Stimulated activated CD4-positive, alpha-beta T cell treated with anti-CD3 and anti-CD28 coated beads, TNF-alpha, amount 100 ng/mL, for 48 hours (primary cell): ENCODE measurements at places on chromosomes 1 and 21.

GRCh38 chr1:78168306-78168705, 122.5 kb downstream of the GIPC2 start:
- no peak for DNase-seq

DNA sequence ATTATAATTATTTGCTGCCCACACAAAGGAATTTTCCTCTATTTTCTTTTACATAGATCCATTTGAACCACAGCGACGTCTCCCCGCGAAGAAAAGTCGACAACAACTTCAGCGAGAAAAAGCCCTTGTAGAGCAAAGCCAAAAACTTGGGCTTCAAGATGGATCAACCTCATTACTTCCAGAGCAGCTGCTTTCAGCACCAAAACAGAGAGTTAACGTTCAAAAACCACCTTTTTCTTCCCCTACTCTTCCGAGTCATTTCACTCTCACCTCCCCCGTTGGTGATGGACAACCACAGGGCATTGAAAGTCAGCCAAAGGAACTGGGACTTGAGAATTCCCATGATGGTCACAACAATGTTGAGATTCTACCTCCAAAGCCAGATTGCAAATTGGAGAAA, 7.2 kb downstream of the GORAB start:
- DNase-seq: no peak

- no peak for DNase-seq
These were observed 10.6 kb upstream of the SLFNL1 start for GRCh38 chr1:41032147-41032546.

GRCh38 chr1:145729666-145730436, 10.6 kb downstream of the CD160 start:
- DNase-seq: no peak

- no peak for DNase-seq
These were observed 31.4 kb upstream of the MYOC start for GRCh38 chr1:171683870-171684269.

DNA sequence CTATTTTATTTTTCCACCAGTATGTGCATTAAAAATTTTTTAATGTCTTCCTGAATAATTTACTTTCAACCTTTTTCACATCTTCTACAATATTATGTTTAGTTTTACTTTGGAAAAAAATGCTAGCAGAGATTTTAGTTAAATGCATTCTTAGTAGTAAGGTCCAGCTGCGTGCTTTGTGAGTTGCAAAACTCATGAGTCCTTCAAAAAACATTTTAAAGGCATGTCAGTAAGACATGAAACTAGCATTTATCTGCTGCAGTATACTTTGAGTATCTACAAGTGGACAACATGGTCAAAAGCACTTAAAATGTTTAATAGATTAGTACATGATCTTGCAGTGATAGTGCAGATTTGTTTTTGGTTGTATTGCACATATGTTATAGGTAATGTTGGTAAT, 139.0 kb downstream of the HS2ST1 start:
- no peak for DNase-seq

- DNase-seq: no peak
These were observed 9.1 kb downstream of the SYTL1 start for GRCh38 chr1:27350663-27351540.

DNA sequence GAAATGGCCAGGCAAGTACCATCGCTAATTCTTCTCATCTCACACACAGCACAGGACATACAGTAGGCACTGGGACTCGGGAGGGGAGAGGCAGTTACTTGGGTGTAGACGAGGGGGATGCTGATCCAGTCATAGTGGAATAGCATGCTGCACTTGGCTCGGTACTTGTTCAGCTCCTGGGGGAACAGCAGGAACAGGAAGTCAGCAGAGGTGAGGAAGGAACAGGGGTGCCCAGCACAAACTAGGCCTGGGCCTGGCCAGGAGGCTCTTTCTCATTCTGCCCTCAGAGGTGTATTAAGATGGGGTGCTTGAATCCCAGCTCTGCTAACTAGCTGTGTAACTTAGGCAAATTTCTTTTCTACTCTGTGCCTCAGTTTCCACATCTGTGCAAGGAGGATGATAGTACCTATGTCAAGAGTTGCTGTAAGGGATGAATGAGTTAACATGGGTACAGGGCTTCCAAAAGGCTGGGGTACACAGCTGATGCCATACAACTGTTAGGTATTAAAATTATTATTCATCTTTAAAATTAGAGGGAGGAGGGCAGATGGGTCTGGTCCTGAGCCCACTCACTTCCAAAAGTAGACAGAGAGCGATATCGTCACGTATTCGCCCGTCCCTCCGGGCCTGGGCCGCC, 2.4 kb downstream of the BEST4 start:
- no peak for DNase-seq

GRCh38 chr1:64941461-64942117, 24.8 kb downstream of the JAK1 start:
- DNase-seq: no peak

GRCh38 chr1:188127507-188127906, 1298.8 kb downstream of the PLA2G4A start:
- no peak for DNase-seq

- no peak for DNase-seq
These were observed 2.9 kb downstream of the DDI2 start for GRCh38 chr1:15620155-15620545.

DNA sequence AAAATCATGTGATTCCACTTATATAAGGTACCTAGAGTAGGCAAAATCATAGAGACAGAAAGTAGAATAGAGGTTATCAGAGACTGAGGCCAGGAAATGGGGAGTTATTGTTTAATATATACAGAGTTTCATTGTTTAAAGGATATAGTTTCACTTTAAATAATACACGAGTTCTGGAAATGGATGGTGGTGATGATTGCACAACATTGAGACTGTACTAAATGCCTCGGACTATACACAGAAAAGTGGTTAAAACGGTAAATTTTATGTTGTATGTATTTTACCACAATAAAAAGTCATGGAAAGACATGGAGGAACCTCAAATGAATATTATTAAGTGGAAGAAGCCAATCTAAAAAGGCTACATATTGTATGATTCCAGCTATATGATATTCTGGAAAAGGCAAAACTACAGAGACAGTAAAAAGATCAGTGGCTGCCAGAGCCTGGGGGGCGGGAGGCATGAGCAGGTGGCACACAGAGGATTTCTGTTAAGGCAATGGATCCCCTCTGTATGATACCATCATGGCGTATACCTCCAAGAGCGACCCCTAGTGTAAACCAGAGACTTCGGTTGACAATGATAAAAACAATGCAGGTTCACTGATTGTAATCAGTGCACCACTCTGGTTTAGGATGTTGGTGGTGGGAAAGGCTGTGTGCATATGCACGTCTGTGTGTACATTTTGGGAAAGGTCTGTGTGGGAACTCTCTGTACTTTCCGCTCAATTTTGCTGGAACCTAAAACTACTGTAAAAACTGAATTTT, 7.5 kb downstream of the C1orf198 start:
- DNase-seq: no peak

DNA sequence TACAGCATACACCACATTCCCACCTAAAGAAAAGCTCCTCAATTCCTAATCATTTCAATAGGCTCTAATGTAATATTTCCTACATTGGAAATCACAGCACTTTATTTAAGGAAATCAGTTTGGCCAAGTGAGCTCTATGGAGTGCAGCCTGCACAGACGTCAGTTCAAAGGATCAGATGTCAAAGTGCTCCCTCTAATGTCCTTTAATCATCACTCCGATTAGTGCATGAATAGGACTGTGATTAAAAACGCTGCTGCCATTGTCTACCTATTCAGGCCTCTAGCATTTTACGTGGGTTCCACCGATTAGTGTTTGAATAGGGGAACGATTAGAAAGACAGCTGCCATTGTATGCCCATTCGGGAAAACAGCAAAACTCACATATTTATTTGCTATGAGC, 50.2 kb downstream of the DPYD start:
- no peak for DNase-seq

DNA sequence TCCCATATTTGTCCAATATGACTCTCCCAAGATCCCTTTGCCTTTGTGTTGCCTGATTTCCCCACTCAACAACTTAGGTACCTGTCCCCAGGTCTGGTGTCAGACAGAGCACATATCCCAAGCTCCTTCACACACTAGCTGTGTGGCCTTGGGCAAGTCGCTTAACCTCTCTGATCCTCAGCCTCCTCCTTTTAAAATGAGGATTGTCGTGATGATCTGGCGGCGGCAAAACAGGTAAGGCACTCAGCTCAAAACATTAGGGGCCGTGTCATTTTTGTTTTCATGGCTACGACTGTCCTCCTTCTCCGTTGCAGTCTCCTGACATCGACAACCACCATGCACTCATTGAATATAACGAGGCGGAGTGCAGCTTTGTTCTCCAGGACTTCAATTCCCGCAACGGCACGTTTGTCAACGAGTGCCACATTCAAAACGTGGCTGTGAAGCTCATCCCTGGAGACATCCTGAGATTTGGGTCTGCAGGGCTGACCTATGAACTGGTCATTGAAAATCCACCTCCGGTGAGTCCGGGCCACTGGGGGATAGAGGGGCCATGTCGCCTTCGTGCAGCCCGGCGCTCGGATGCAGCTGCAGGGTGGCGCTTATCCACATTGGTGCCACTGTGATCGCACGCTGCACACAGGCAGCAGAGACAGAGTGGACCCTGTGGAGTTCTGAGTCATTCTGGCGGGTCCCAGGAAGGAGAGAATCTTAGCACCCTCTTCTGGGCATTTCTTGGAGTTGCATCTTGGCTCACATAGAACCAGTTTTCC, 25.2 kb downstream of the FHAD1 start:
- DNase-seq: no peak

DNA sequence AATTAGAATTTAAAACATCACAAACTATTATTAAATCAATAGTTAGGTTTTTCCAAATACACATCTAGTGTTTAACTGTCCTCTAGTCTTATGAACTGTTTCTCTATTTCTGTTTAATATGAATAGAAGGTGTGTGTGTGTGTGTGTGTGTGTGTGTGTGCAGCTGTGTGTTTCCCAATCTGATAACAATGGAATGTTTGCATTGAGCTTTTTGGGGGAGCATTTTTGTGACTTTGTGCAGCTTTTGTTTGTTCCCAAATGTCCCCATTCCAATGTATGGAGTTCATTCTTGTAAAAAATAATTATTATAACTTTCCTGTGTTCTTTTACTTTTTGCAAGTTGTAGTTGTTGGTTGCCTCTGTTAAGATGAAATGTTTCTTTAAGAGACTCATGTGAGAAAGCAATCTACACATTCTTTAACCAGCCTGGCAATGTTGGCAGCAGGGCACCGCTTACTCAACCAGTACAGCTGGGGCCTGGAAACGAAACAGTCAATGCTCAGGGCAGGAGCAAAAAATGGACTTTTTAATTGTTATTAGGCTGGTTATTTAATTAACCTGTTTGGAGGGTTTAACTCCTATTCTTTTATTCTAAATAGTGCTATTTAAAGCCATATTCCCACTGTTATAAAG, 354.3 kb downstream of the SRGAP2C start:
- DNase-seq: no peak

DNA sequence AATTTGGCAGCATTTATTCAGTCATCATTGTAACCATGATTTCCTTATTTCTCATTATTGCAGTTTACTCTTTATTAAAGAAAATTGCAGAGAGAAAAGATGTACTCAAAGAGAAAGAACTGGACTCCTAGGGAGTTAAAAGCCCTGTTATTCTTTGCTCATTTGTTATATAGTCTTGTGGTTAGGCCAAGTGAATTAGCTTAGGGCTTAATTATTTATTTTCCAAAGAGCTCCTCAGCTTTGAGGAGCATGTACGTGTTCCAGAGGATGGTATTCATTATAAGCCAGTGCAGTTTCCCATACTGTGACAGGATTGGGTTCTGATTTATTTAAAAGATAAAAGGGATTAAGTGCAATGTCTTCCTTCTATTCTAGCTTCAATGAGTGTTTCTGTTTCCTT, 86.4 kb downstream of the GPR161 start:
- DNase-seq: no peak

DNA sequence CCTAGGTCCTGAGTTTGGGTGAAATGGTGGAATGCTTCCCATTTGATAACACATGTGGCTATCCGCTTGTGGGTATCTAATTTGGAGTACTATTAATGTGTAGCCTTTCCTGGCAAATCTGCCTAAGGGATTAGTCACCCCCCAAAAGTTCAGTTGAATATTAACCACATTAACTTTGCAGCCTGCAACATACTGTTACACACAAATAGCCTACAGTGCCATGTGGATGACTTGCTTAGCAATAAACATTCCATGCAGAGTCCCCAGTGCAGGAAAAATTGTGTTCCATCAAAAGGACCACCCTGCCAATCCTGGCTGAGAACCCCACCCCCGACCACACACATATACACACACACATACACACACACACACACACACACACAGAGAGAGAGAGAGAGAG, 303.3 kb upstream of the ESRRG start:
- no peak for DNase-seq

DNA sequence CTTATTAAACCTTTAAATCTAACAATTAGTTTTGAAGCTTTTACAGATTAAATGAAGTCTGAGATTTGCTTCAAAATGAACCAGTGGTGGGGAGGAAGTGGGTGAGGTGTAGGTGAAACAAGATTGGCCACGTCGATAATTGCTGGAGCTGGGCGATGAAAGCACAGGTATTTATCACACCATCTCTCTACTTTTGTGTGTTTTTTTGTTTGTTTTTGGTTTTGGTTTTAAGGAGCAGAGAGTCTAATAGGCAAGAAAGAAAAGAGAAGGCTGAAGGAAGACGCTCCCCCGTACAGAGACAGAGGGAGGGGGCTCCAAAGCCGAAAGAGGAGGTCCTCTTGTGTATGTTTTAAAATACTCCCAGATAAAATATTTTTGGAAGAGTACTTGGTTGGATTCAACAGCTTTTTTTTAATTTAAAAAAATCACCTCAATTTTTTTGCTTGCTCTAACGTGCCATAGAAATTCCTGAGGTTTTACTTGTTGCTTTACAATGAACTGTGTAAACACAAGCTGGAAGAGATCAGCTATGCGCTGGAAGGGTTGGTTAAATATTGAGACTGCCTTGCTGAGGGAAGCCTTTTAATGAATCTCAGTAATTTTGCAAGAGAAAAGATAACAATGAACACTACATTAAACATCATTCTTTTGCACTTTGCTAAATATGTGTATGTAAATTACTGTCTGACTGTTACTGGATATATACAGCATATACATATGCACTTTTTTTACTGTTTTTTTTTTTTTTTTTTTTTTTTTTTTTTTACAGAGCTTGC, 6.7 kb upstream of the LGALS8 start:
- DNase-seq: no peak

GRCh38 chr1:64358692-64359091, 111.2 kb upstream of the CACHD1 start:
- no peak for DNase-seq

GRCh38 chr1:147837129-147837963, 65.2 kb upstream of the GJA8 start:
- no peak for DNase-seq
